ENCODE measurements at places on chromosomes 11 and 22. TPM values are rescaled to one million over a fixed set of nuclear protein-coding genes. Genes with fewer than 3 reads are reported as not detected.

- peak; percentile 92 for DNase-seq
Measured at GRCh38 chr11:8092587-8093424, 11.8 kb downstream of the TUB start.

DNA sequence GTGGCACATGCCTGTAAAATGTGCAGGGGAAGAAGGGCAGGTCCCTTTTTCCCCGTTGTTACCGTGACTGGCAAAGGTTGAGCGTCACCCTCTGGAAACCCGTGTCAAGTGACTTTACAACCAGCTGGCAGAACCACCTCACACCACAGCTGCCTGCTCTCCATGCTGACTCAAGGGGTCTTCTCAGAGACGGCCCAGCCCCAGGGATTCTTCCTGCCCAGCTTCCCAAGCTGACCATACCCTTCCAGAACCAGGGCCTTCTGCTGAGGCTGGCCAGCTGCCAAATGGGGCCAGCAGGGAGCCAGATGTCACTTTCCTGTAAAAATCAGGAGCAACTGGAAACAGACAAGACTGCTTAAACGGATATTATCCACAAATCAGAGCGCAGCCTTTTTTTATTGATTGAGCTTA is 6.3 kb downstream of the PC start:
- no peak for DNase-seq

DNA sequence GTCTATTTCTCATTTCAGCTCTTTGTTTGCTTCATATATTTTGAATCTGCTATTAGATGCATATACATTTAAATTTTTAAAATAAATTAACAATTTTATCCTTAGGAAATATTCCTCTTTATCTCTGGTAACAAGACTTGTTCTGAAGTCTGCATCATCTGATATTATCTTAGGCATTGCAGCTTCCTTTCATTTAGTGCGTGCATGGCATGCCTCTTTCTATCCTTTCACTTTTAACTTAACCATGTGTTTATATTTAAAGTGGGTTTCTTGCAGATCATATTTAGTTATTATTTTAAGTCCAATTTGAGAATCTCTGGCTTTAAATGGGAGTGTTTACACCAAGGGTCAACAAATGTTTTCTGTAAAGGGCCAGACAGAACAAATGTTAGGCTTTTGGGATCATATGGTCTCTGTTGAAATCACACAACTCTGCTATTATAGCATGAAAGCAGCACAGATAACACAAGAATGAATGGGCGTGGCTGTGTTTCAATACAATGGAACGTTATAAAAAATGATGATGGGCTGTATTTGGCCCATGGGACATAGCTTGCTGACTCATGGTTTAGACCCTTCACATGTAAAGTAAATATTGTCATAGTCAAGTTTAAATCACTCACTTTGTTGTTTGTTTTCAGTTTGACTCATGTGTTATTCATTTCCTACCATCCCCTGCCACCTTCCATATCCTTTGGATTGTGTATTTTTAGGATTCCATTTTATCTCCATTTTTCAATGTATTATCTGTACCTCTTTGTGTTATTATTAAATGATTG is 83.9 kb upstream of the SNX19 start:
- DNase-seq, result no peak

DNA sequence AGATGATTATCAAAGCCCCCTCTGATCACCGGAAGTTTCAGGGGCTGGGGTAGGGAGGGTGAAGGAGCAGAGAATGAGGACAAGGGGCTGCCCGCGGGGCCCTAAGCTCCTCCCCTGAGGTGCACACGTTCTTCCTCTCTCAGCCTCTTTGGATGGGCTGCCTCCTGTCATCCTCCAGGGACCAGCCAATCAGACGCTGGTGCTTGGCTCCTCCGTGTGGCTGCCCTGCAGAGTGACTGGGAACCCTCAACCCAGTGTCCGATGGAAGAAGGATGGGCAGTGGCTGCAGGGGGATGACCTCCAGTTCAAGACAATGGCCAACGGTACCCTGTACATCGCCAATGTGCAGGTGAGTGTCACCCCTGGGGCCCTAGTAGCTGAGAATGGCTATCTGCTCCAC is 7.5 kb downstream of the ROBO3 start:
- DNase-seq, result peak; percentile 66

- DNase-seq, result no peak
Measured at GRCh38 chr11:134385774-134386565, 26.1 kb downstream of the B3GAT1 start.

GRCh38 chr11:46302866-46303265 is 25.4 kb downstream of the CREB3L1 start:
- no peak for DNase-seq

- no peak for DNase-seq
Measured at GRCh38 chr22:43826142-43827002, 14.3 kb upstream of the EFCAB6 start.

GRCh38 chr11:10807493-10808234 is 1.1 kb downstream of the EIF4G2 start:
- DNase-seq, result peak; percentile 49

GRCh38 chr11:14373941-14374646 is 15.1 kb upstream of the RRAS2 start:
- DNase-seq, result no peak

- DNase-seq, result no peak
Measured at GRCh38 chr11:80532633-80533232, 1091.9 kb upstream of the TENM4 start.

DNA sequence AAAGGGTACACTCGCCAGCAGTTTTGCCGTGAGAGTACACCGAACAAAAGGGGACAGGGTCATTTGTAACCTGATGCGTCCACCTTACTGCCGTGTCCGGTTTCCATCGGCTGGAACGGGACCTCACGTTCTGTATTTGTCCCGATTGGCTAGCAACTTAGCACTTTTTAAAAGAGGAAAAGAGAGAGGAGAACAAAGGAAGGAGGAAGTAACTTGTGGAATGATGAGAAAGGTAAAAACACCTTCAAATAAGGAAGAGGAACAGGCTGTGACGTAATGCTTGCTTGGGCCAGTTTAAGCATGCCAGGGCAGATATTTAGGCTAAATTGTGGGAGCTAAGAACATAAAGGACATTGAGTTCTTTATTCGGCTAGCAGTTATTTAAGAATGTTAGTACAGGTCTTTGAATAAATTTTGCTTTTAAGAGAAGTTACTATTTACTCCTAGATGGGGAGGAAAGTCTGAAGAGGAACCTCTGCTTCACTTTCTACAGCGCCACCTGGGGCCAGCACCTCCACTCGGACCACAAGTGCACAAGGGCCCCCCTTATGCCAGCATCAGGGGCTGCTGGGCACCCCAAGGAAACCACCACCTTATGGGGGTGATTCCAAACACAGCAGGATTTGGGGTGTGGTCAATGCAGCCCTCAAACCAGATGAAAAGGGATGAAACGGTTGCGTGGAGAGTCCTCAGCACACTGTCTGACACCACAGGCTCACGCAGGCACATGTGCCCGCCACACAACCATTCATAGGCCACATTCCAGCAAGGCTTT is 5.8 kb downstream of the ARSA start:
- DNase-seq, result no peak

GRCh38 chr11:117851106-117851505 is 25.4 kb downstream of the FXYD6 start:
- peak; percentile 41 for DNase-seq

DNA sequence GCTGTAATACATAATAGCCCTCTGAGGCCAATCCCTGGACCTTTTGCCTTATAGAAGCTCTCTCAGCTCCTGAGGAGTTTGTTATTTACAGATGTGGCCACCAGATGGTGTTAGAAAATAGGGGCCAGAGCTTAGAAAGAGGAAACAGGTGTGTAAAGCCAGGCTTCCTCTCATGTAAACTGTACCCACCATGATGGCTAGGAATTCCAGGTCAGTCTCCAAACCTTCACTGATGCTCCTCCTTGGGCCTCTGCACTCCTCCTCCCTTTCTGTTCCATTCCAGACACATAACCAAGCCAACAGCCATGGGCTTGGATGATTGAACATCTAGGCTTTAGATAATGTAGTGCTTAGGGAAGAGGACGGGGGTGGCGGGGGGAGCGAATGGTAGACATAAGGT is 39.7 kb downstream of the USP35 start:
- DNase-seq, result peak; percentile 84

DNA sequence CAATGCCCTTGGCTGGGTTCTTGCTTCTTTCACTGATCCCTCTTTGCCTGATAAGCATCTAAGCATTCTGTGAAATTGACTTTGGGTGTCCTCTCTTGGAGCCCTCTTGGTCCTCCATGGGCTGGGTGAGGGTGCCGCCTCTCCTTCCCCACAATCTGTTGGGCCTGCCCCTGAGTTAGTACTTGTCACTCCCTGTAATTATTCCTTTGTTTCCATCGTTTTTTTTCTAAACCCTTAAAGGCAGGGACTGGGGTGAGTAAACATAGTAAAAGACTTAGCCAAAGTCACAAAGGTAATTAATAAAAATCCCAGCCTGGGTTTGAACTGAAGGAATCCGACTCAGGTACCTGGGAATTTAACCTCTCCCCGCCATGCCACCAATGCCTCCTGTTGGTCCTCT is 188.1 kb downstream of the MYO18B start:
- DNase-seq, result no peak

DNA sequence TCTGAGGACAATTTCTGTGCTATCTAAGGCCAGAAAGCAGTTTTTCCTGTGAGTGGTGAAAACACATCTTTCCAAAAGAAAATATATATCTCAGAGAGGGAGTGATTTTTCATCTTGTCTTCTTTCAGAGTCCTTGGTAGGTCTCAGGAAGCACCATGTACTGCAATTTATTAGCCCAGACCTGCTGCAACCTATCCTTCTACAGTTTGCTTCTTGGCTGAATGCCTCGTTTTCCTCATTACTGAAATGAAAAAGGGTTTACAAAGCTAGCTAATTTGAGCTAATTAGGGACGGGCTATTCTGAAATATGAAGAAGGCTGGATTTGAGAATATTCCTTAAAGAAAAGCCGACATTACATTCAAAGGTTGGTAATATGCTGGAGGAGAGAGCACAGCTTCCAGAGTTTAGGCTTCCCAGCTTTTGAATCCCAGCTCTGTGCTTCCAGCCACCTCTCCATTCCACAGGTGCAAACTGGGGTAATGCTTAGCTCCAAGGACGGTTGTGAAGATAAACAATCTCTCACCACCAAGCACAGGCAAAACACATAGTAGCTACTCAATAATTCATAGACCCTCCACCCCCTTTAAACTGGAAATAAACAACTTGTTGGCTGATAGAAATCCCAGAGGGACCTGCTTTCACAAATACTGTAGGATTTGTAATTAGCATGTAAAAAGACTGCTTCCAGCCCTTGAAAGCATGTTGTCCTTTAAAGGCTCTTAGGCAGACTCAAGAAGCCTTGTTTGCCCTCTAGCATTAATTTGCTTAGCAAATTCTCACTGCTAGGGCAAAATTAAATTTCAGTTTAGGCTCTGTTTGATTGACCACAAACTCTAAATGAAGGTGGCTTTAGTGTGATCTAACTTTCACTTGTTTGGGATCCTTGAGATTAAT is 24.5 kb upstream of the SESN3 start:
- DNase-seq, result peak; percentile 74

GRCh38 chr11:116471608-116472256 is 301.1 kb downstream of the BUD13 start:
- no peak for DNase-seq

GRCh38 chr22:31085493-31085824 is 4.3 kb downstream of the SMTN start:
- peak; percentile 74 for DNase-seq

GRCh38 chr11:69035150-69035945 is 13.4 kb upstream of the TPCN2 start:
- no peak for DNase-seq

DNA sequence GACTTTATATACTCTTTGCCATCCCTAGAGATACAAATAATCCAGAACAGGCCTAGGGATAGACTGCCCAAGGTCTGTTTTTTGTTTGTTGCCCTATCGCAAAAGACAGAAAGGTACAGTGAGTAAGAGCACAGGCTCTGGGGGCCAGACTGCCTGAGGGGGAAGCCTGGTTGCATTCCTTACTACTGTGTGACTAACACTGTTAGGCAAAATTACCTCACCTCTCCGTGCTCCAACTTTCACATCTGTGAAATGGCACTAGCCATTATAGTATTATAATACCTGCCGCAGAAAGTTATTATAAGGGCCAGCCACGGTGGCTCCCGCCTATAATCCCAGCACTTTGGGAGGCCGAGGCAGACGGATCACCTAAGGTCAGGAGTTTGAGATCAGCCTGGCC is 14.5 kb downstream of the SLC35F2 start:
- no peak for DNase-seq

DNA sequence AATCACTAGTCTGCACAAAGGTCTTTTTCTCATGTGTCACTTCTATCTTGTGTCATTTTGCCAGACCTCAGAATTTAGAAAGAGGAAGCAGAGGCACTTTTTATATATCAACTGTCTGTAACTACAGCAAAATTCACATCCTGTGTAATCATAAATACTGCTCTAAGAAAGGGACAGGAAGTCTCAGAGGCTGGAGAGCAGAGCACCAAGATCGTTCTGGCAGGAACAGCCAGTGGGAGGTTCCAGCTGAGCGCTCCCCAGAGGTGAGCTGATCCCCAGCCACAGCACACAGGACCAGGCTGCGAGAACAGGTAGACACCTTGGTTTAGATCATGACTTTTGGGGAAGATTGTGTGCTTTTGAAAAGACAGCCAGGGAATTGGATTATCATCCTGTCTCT is at the start of gene MS4A7:
TSS of gene MS4A7 (plus strand) at position 179 of the 400 bp plus-strand sequence. CDS start 4,610 bp downstream, outside the sequence.
- DNase-seq, result no peak

- no peak for DNase-seq
Measured at GRCh38 chr11:130413405-130414106, 14.9 kb downstream of the ADAMTS8 start.

DNA sequence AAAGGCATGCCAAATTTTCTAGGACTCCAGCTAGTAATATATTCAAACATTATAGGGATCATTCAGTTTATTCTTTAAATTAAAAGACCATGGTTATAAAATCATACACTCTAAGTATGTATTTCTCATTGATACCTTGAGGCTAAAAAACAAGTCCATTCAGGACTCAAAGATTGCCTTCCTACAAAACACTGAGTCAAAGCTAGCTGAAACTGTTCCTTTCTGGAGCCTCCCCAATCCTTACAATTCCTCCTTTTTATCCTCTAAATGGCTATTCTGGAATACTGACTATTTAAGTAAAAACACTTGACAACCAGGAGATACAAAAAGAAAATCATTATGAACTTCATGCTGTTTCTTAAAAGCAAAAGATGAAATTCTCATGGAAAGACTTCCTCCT is 4.9 kb upstream of the TTLL12 start:
- no peak for DNase-seq

DNA sequence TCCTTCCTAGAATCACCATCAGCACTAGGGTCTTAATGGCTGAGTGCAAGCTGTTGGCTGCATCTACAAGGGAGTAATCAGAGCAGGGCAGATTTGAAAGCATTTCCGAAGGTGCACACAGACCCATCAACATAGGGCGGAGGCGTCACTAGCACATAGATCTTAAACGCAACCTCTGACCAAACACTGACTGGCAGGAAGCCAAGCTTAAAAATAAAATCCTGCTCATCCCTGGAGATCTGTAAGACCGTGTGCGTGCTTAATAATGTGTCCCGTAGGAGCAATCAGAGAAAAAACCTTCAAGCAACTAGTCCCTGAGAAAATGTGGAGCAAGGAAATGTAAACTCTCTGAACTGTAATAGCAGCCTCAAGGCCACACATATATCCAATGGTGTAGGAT is 470.5 kb downstream of the ETS1 start:
- DNase-seq, result no peak

GRCh38 chr11:19766810-19767209 is 54.2 kb downstream of the NAV2 start:
- DNase-seq, result no peak

GRCh38 chr11:71979602-71980001 is 19.1 kb upstream of the IL18BP start:
- DNase-seq, result no peak

- DNase-seq, result peak; percentile 99
Measured at GRCh38 chr11:65497141-65498041, 1.5 kb upstream of the MALAT1 start.

The EIF4ENIF1 gene
- 13.5 TPM for total RNA-seq

The PGM2L1 gene
- total RNA-seq, result 41.0 TPM

The APOC3 gene
- total RNA-seq, result not detected

The CLCF1 gene
- not detected for total RNA-seq
